ENCODE measurements at places on chromosomes 6 and 20.

DNA sequence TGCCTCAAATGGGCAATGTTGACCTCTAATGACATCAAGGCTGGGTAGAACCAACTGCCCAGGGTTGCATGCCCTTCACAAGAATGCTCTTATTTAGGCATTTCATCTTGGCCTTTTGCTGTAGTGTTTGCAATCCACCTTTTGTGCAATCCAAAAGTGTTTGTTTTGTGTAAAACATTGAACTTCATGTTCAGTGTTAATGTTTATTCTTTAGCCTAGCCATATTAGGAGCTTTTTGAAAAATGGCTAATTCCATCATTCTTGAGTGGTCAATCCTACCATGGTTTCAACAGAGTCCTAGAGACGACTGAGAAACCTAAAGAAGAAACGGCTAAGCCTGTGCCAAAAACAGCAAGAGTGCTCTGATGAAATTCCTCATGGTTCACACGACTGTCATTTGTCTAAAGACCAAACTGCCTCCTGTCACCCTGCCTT, 279.6 kb upstream of the PRDM1 start:
- H3K4me3 ChIP-seq, result no peak overlapping the region
- no peaks in the 10 kb centered on the region for H3K36me3 ChIP-seq
- H3K4me1 ChIP-seq, result no peaks in the 10 kb centered on the region
- H3K27ac ChIP-seq, result no peak overlapping the region
- no peak for DNase-seq
- no peaks in the 10 kb centered on the region for H3K27me3 ChIP-seq

- no peak overlapping the region for H3K27ac ChIP-seq
- no peak for DNase-seq
- no peaks in the 10 kb centered on the region for H3K4me1 ChIP-seq
- no peak overlapping the region for H3K4me3 ChIP-seq
- H3K27me3 ChIP-seq, result no peaks in the 10 kb centered on the region
Measured at GRCh38 chr20:2405693-2406065, 25.0 kb downstream of the TGM6 start.

DNA sequence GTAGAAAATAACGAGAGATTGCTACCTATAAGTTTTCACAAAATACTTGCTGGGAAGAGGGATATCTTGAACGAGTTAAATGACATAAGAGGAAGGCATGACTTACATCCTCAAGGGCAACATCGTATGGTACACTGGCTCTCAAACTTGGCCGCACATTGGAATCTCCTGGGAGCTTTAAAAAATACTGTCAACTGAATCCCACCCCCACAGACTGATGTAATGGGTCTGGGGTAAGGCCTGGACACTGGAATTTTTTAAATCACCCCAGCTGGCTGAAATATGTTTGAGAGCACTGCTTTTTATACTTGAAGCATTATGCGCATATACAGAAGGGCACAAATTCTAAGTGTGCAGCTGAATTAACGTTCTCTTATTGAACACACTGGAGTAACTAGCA, 8.0 kb upstream of the TSHZ2 start:
- no peaks in the 10 kb centered on the region for H3K36me3 ChIP-seq
- DNase-seq, result no peak
- H3K4me3 ChIP-seq, result no peak overlapping the region
- H3K27me3 ChIP-seq, result no peaks in the 10 kb centered on the region
- H3K27ac ChIP-seq, result no peak overlapping the region

DNA sequence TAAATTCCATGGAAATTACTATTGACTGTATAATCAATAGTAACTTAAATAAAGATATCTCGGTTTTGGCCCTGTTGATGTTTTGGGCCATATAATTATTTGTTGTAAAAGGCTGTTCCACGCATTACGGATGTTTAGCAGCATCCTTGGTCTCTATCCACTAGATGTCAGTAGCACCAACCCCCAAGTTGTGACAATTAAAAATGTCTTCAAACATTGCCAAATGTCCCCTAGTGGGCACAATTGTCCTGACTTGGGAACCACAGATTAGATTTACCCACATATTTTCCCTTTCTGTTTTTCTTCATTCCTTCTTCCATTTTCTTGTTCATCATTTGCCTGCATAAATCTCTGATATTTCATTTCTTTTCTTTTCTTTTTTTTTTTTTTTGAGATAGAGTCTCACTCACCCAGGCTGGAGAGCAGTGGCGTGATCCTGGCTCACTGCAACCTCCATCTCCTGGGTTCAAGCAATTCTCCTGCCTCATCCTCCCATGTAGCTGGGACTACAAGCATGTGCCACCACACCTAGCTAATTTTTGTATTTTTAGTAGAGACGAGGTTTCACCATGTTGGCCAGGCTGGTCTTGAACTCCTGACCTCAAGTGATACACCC, 13.6 kb upstream of the WFDC8 start:
- H3K4me1 ChIP-seq, result no peaks in the 10 kb centered on the region
- H3K4me3 ChIP-seq, result no peak overlapping the region
- no peaks in the 10 kb centered on the region for H3K27me3 ChIP-seq
- no peak for DNase-seq

DNA sequence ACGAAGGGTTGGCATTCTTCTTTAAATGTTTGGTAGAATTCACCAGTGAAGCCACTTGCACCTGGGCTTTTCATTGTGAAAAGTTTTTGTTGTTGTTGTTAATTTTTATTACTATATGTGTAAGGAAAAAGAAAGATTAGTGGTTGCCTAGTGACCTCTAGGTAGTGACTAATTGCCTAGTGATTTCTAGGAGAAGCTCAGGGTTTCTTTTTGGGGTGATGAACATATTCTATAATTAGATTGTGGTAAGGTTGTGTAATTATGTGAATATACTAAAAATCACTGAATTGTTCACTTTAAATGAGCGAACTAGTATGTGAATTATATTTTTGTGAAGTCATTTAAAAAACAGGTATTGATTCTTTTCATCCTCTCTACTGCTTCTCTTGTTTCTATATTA, 123.8 kb upstream of the TMEM170B start:
- no peak overlapping the region for H3K27ac ChIP-seq
- no peaks in the 10 kb centered on the region for H3K36me3 ChIP-seq
- H3K27me3 ChIP-seq, result no peaks in the 10 kb centered on the region
- no peak overlapping the region for H3K4me3 ChIP-seq
- no peak for DNase-seq
- H3K4me1 ChIP-seq, result no peaks in the 10 kb centered on the region

GRCh38 chr6:346386-347030, 45.0 kb upstream of the IRF4 start:
- no peaks in the 10 kb centered on the region for H3K36me3 ChIP-seq
- no peaks in the 10 kb centered on the region for H3K27me3 ChIP-seq
- no peak for DNase-seq
- no peak overlapping the region for H3K4me3 ChIP-seq

GRCh38 chr6:97778290-97779038, 495.4 kb upstream of the MMS22L start:
- H3K27me3 ChIP-seq, result no peaks in the 10 kb centered on the region
- H3K4me1 ChIP-seq, result no peaks in the 10 kb centered on the region
- H3K27ac ChIP-seq, result no peak overlapping the region

GRCh38 chr20:50049442-50050026, 63.4 kb downstream of the UBE2V1 start:
- no peak for DNase-seq
- no peaks in the 10 kb centered on the region for H3K36me3 ChIP-seq
- H3K27ac ChIP-seq, result no peak overlapping the region
- no peaks in the 10 kb centered on the region for H3K4me1 ChIP-seq
- no peak overlapping the region for H3K4me3 ChIP-seq

DNA sequence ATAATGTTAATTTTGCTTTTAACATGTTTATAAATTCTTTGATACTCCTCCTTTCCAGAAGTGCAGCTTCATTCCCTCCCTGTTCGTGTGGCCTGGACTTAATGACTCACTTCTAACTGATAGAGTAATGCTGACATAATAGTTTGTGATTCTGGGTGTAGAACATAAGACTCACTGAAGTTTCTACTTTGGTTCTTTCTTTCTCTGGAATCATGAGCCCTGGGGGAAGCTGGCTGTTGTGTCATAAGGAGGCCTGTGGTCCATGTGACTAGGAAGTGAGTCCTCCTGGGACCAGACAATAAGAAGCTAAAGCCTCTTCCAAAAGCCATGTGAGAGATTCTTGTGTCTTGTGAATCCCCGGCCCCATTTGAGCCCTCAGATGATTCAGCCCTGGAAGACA, 30.5 kb upstream of the HLA-G start:
- no peak overlapping the region for H3K4me3 ChIP-seq
- no peaks in the 10 kb centered on the region for H3K27me3 ChIP-seq
- no peaks in the 10 kb centered on the region for H3K36me3 ChIP-seq
- H3K27ac ChIP-seq, result no peak overlapping the region

- H3K27me3 ChIP-seq, result no peaks in the 10 kb centered on the region
- no peak for DNase-seq
- peaks cover 4% of the 10 kb centered on the region for H3K4me1 ChIP-seq
- no peak overlapping the region for H3K4me3 ChIP-seq
- H3K27ac ChIP-seq, result no peak overlapping the region
- H3K36me3 ChIP-seq, result no peaks in the 10 kb centered on the region
Measured at GRCh38 chr6:167731731-167732422, 94.8 kb upstream of the AFDN start.

- no peak overlapping the region for H3K4me3 ChIP-seq
- H3K27ac ChIP-seq, result no peak overlapping the region
- no peaks in the 10 kb centered on the region for H3K36me3 ChIP-seq
- H3K4me1 ChIP-seq, result no peaks in the 10 kb centered on the region
Measured at GRCh38 chr6:132964101-132964867, 149.9 kb downstream of the RPS12 start.

GRCh38 chr6:146423452-146423851, 120.2 kb upstream of the RAB32 start:
- no peaks in the 10 kb centered on the region for H3K27me3 ChIP-seq
- no peaks in the 10 kb centered on the region for H3K4me1 ChIP-seq
- H3K36me3 ChIP-seq, result no peaks in the 10 kb centered on the region
- no peak overlapping the region for H3K27ac ChIP-seq
- no peak for DNase-seq
